Right ventricle myocardium inferior (tissue), 1 donor: ENCODE measurements at places on chromosomes 16 and 17. TPM values are rescaled to one million over a fixed set of nuclear protein-coding genes. Genes with fewer than 3 reads are reported as not detected.

Gene ZSCAN10
- total RNA-seq = not detected

Gene ENKD1
- total RNA-seq = 9.9 TPM

Gene XAF1
- 16.8 TPM for total RNA-seq

Gene CES3
- total RNA-seq = 0.78 TPM

Gene PRKCB
- total RNA-seq = 2.2 TPM

Gene GAST
- total RNA-seq = not detected
